Ascending aorta (tissue), 2 donors: ENCODE measurements at places on chromosomes 12 and 14.

GRCh38 chr14:60183741-60184140 lies 18.5 kb upstream of the DHRS7 start:
- no peak for DNase-seq
- H3K27ac ChIP-seq, result peak overlapping the region; percentile 45
- H3K4me3 ChIP-seq, result peak overlapping the region; percentile 65
- no peaks in the 10 kb centered on the region for H3K27me3 ChIP-seq

- H3K27me3 ChIP-seq, result no peaks in the 10 kb centered on the region
- peaks cover 7% of the 10 kb centered on the region for H3K4me1 ChIP-seq
- no peaks in the 10 kb centered on the region for H3K36me3 ChIP-seq
- peak overlapping the region; percentile 40 for H3K27ac ChIP-seq
Measured at GRCh38 chr14:89724628-89724960, 229.9 kb downstream of the EFCAB11 start.

GRCh38 chr12:122080149-122081082 lies 1.9 kb downstream of the MLXIP start:
- DNase-seq, result peak; percentile 56
- peak overlapping the region; percentile 85 for H3K4me3 ChIP-seq
- H3K4me1 ChIP-seq, result peaks cover 10% of the 10 kb centered on the region
- H3K27me3 ChIP-seq, result no peaks in the 10 kb centered on the region
- H3K36me3 ChIP-seq, result peaks cover 17% of the 10 kb centered on the region
- peak overlapping the region; percentile 79 for H3K27ac ChIP-seq

GRCh38 chr12:79388011-79388410 lies 302.8 kb downstream of the PAWR start:
- H3K36me3 ChIP-seq, result no peaks in the 10 kb centered on the region
- H3K27me3 ChIP-seq, result no peaks in the 10 kb centered on the region
- no peak for DNase-seq
- no peak overlapping the region for H3K4me3 ChIP-seq
- H3K27ac ChIP-seq, result no peak overlapping the region
- no peaks in the 10 kb centered on the region for H3K4me1 ChIP-seq

DNA sequence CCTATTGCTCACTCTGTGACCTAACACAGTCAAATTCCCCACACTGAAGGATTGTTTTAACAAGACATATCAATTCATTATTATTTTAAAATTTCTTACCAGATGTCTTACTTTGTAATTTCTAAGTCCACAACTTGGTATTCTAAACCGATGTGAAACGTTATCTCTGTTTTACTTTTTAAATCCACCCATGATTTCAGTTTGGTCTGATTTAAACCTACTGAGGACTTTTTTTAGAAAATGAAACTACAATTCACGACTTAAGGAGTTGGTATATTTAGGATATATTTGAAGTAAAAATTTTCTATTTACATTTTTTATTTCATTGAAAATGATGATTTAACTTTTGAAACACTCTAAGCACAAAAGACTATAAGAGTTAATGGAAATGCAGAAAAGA lies 35.1 kb upstream of the GRIP1 start:
- H3K27ac ChIP-seq, result no peak overlapping the region
- no peak overlapping the region for H3K4me3 ChIP-seq

DNA sequence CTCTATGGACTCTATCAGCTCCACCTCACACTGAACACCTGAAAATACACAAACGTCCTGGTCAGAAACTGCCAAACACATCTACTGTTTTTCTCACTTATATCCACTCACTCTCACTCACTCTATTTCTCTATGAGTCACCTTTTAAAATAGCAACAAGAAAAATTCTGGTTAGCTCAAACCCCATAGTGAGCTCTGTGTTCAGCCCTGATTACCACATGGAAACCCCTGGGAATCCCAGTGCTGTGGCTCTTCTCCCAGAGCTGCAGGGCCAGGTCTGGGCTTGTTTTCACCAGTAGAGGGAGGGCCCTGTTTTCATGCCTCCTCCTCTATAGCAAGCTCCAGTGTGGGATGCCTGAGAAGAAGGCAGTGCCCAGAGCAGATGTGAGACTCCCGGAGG lies 1126.1 kb downstream of the TMEM121 start:
- H3K27me3 ChIP-seq, result no peaks in the 10 kb centered on the region
- H3K4me1 ChIP-seq, result no peaks in the 10 kb centered on the region
- no peak for DNase-seq
- no peaks in the 10 kb centered on the region for H3K36me3 ChIP-seq

GRCh38 chr14:89915114-89915878 lies 39.2 kb downstream of the EFCAB11 start:
- H3K27ac ChIP-seq, result no peak overlapping the region
- peak; percentile 81 for DNase-seq
- H3K36me3 ChIP-seq, result no peaks in the 10 kb centered on the region
- H3K4me1 ChIP-seq, result no peaks in the 10 kb centered on the region
- no peak overlapping the region for H3K4me3 ChIP-seq

- no peaks in the 10 kb centered on the region for H3K4me1 ChIP-seq
- H3K27ac ChIP-seq, result peak within 1 kb of the TSS; percentile 71
- no peaks in the 10 kb centered on the region for H3K27me3 ChIP-seq
- no peaks in the 10 kb centered on the region for H3K36me3 ChIP-seq
- peak within 1 kb of the TSS; percentile 78 for H3K4me3 ChIP-seq
- DNase-seq, result no peak
Measured at GRCh38 chr12:14567351-14568162, at the start of gene PLBD1. Gene PLBD1, minus strand, starts transcription at chr12:14567883. Its CDS starts 187 bp downstream, at chr12:14567696.

GRCh38 chr12:106492857-106493256 lies 89.9 kb upstream of the RFX4 start:
- H3K4me1 ChIP-seq, result no peaks in the 10 kb centered on the region
- no peak for DNase-seq
- no peaks in the 10 kb centered on the region for H3K27me3 ChIP-seq
- no peak overlapping the region for H3K27ac ChIP-seq
- H3K36me3 ChIP-seq, result peaks cover 6% of the 10 kb centered on the region

GRCh38 chr14:22622255-22622654 lies 21.9 kb downstream of the OR6J1 start:
- no peak overlapping the region for H3K27ac ChIP-seq
- no peak for DNase-seq
- no peaks in the 10 kb centered on the region for H3K36me3 ChIP-seq
- H3K4me3 ChIP-seq, result no peak overlapping the region
- no peaks in the 10 kb centered on the region for H3K4me1 ChIP-seq
- H3K27me3 ChIP-seq, result no peaks in the 10 kb centered on the region

DNA sequence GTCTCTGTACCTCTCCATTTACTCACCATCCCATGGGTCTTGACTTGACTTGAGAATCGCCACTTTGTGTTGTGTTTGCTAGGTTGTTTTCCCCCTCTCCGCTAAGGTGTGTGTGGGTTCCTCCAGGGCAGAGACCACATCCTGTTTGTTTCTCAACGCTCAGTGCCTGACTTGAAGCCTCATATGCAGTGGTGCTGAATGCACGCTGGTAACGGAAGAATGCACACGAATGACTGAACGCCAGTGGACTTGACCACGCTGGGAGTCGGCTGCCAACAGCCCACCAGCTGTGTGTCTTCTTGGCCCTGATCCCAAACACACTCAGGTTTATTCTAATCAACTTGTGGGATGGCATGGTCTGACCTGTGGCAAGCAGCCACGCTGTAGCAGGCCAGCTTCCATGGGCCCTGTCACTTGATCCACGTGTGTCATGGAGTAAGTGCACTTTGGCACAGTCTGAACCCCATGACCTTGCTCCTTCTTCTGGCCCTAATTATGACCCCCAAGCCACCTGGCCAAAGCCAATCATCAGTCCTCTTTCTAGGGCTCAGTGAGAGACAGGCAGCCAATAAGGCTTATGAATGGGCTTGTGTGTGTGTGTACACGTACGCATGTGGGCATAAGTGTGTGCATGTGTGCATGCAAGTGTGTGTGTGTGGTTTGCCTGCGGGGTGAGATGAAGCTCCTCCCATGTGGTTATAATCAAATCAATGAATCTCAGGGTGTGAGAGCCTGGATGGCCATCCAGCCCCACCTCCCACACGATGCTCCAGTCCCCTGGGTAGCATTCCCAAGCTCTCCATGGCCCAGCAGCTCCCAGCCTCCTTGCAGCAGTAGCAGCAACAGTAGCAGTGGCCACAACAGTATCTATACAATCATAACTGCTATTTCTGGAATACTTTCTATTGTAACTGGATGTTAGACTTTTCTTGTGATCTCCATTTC lies 6.4 kb upstream of the TC2N start:
- no peak for DNase-seq
- no peak overlapping the region for H3K4me3 ChIP-seq
- no peaks in the 10 kb centered on the region for H3K27me3 ChIP-seq
- peak overlapping the region; percentile 77 for H3K27ac ChIP-seq
- peaks cover 13% of the 10 kb centered on the region for H3K4me1 ChIP-seq

DNA sequence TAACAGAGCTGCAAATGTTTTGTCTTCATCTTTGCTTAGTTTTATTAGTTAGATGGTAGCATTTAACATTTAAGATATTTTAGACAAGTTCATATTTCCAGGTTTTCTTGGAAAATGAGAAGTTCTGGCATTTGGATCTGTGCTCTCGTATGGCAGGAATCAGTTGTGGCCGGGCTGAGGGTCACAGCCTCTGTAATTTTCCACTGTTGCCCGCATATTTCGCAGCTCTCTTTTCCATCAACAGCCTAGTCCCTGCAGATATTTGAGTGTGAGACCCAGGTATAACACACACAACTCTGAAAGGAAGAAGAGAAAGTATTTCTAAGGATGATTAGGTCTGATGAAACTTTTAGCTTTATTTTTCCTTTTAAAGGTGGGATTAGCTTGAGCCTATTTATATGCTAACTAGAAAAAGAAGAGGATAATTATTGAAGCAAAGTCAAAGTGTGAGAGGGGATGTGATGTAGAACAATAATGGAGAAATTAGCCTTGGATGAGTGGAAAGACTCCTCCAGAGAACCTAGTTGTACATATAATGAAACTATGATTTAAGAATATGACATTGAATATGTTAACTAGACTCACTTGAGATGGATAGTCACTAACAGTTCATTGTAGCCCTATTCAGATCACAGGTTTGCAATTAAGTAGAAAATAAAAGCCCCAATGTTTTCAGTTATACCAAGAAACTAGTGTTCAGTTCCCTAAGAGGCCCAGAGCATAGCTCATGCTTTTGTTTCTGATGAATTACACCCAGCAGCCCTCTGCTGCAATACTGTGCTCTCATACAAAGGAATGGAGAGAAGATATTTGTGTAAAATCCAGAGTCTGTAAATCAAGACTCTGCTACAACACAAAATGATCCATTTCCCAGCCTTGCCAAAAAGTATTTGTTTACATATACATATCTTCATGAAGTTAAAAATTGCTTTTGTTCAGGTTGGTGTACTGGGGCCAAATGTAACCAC lies 158.4 kb downstream of the C12orf50 start:
- H3K27me3 ChIP-seq, result no peaks in the 10 kb centered on the region
- H3K27ac ChIP-seq, result no peak overlapping the region
- DNase-seq, result no peak
- H3K4me1 ChIP-seq, result no peaks in the 10 kb centered on the region
- H3K4me3 ChIP-seq, result no peak overlapping the region

GRCh38 chr12:114131824-114132223 lies 165.7 kb upstream of the RBM19 start:
- H3K36me3 ChIP-seq, result no peaks in the 10 kb centered on the region
- no peak for DNase-seq
- no peaks in the 10 kb centered on the region for H3K4me1 ChIP-seq
- no peaks in the 10 kb centered on the region for H3K27me3 ChIP-seq

DNA sequence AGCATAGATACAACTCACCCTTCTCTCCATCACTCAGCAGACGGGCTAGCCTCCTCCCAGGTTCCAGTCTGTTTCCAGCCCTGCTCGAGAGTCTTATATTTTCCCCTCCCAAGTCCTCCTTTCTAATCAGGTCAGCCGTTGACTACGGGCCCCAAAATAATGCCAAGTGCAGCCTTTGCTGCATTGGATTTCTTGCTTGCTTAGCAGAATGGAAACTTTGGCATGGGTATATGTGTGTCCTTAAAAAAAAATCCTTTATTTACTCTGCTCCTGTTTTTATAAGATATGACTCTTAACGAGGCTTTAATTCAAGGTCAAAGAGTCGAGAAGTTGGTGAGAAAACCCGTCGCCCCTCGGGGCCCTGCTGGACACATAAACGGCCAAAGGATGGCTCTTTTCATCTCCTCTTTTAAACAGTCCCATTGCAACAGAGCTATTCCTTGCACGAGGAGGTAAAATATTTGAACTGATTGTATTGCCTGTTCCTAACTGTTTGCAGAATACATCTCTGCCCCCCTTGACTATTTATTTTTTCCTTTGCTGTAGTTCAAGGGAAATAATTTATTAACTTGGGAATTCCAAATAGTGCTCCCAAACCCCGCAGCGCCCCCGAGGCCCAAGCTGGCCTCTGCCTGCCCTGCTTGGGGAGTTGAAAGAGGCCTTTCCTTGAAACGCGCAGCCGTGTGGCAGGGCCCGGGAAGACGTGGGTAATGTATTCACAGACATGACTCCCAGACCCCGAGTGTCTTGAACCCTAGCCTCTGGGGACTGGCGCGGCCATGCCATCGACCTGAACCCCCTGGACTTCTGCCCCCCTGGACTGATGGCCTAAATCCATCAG lies 156.5 kb upstream of the MYL2 start:
- no peaks in the 10 kb centered on the region for H3K36me3 ChIP-seq
- no peak for DNase-seq
- H3K4me3 ChIP-seq, result no peak overlapping the region
- H3K27ac ChIP-seq, result no peak overlapping the region
- no peaks in the 10 kb centered on the region for H3K4me1 ChIP-seq

GRCh38 chr12:54596526-54596946 lies 8.1 kb upstream of the PPP1R1A start:
- H3K4me1 ChIP-seq, result no peaks in the 10 kb centered on the region
- no peak for DNase-seq
- no peak overlapping the region for H3K27ac ChIP-seq
- H3K27me3 ChIP-seq, result no peaks in the 10 kb centered on the region
- H3K36me3 ChIP-seq, result no peaks in the 10 kb centered on the region

DNA sequence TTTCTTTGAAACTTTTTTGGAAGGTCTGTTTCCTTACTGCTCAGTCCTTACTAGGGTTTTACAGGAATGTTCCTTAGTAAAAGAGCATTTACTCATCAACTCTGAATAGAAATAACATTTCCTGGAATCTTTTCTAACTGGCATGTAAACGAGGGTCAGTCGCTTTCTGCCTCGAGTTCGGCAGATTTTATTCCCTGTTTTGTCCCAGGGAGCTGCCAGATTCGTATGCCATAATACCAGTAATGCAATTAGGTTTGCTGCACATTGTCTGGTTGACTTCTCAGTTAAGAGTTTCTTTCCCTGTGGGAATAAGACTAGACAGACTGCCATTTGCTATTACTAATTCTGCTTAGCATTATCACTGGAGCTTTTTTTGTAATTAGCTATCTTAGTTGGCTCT lies 91.9 kb downstream of the VRK1 start:
- H3K36me3 ChIP-seq, result no peaks in the 10 kb centered on the region
- no peak for DNase-seq
- H3K27ac ChIP-seq, result no peak overlapping the region
- H3K4me1 ChIP-seq, result no peaks in the 10 kb centered on the region
- H3K4me3 ChIP-seq, result no peak overlapping the region
- no peaks in the 10 kb centered on the region for H3K27me3 ChIP-seq
